ENCODE measurements at places on chromosomes 12 and 14.
A peak's percentile ranks its signal among the peaks of the same experiment; 100 is the strongest.

DNA sequence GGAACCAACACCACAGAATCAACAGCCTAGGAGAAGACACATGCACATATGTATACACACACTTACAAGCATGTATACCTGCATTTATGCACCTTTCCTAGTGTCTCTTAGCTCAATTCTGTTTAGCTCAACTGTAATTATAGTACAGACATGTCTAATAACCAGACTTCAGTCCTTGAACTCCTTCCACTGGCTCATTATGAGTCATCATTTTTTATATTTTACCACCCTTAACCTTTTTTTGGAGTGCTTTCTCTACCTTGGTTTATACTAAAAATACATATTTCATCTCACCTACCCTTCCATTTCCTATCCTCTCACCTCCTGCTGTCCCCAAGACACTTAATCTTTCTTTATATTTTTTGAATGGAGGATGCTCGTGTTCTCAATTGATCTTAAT, 110.4 kb downstream of the ARID2 start:
- no peak for DNase-seq

DNA sequence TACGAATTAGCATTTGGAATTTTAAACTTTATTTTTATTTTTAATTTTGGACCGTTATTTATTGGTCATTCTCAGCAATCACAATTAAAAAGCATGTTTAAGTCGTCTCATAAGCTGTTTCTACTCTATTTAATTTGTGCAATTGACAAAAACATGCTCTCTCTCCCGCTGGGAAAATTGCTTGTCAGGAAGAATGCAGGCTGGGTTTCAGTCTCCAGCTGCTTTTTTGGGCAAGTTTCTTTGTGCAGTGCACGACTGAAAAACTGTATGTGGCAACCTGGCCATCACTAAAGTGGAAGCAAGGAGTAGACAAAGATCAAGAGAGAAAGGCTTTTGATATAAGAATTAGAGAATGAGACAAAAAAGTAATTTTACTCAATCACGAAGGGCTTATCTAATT, 941.5 kb upstream of the MDGA2 start:
- no peak for DNase-seq

DNA sequence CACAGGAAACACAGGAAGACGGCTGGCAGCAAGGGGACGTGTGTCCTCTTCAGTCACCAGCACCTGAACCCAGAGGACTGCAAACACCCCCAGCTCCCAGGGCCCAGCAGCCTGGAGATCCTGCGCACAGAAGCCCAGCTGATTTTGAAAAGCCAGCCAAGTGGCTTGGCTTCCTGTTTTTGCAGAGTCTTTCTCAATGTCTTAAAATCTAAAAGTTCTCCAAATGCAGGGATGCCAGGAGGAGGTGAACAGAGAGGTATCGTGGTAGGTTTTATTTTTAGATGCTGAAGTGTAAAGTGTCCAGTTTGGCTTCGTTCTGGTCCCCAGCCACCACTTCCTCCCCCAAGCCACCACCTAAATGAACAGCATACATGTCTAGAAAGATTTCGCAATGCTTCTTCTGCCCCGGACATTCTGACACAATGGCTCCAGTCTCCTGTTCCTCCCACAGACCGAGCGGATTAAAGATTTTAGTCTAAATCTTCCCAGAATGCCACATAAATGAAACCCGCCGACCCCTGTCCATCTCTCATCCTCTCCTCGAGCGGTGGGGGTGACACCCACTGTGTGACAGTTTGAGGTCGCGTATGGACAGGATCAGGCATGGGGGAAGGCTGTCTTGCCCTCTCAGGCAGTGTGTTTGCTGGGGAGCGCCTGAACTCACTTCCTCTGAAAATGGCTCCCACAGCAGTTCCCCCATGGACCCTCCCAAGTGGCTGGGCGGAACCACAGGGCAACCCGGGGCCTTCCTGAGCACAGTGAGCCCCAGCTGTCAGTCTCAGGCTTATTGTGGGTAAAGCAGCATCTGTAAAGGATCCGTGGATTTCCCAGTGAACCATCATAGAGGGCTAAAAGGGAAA, 41.6 kb downstream of the ITPK1 start:
- DNase-seq: peak; percentile 12

DNA sequence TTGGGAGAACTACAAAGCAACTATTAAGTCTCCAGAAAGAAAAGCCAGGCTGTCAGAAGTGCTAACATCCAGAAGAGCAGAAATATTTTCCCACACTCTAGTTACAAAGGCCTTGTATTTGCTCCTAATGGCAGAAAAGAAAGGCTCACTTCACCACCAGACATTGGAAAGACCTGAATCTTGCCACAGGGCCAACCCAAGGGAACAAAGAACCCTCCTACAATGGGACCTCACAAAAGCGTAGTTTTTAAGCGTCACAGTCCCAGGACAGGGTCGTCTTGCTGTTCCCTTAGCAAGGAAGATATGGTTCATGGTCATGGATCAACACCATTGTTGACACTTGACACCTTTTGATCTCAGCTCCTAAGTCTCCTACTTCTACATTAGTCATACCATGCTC, 119.1 kb downstream of the RPS29 start:
- DNase-seq: no peak

DNA sequence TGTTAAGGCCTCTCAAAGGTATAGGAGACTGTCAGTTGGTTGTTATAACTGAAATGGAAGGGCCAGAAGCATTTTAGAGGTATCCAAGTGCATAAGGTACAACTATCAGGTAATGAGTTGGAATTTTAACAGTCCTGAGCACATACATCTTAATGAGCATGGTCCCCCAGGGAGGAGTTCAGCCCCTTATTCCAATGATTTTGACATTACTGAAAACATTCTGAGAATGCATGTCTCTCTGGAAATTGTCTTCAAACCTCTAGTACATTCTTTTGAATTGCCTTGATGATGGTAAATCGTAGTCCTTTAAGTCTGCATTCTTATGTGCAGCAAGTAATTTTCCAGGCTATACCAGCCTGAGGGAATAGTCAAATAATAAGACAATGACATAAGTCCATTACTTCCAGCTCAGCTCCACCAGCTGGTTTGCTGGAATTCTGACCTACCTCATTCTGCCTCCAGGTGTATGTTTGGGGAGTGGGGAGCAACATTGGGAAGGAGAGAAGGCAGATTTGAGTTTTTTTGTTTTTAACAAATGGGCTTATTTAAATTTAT, 239.2 kb downstream of the MSRB3 start:
- no peak for DNase-seq

DNA sequence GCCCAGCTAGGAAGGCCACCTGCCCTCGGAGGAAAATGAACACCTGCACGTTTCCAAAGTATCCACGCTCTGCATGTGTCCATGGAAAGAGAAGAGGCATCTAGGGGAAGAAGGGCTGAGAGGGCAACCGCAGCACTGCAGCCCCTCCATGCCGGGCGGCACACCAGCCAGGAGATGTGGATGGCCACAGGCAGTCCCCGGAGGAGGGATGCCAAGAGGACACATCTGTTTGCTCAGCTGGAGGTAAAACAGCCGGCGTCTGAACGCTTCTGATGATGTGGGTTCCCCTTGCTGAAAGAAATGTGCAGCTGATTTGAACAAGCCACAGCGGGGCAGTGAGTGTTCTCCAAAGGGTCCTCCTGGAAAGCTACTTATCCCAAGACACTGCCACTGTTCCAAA, 34.0 kb downstream of the CHGA start:
- DNase-seq: no peak

- no peak for DNase-seq
Observed at GRCh38 chr14:61663312-61663979, 31.9 kb upstream of the HIF1A start.

DNA sequence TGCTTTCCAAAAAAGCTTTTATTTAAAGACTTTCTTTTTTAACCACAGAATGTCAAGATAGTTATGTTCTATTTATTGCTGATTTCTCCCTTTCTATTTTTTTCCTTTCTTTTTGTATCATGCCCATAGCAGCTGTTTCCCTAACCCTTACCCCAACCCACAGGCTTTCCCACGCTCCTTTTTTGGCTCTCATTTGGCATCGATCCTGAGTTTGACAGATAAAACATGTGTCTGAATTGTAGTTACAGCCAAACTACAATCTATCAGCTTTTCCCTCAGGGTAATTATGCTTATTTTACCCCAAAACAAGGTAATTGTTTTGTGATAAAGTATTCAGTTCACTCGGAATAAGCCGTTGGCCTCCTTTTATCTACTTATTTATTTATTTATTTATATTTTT, 46.7 kb downstream of the PDE3A start:
- DNase-seq: peak; percentile 66

GRCh38 chr12:70691018-70691672, 53.9 kb upstream of the PTPRB start:
- peak; percentile 81 for DNase-seq

GRCh38 chr12:57965766-57966165, 24.4 kb downstream of the ATP23 start:
- DNase-seq: no peak

DNA sequence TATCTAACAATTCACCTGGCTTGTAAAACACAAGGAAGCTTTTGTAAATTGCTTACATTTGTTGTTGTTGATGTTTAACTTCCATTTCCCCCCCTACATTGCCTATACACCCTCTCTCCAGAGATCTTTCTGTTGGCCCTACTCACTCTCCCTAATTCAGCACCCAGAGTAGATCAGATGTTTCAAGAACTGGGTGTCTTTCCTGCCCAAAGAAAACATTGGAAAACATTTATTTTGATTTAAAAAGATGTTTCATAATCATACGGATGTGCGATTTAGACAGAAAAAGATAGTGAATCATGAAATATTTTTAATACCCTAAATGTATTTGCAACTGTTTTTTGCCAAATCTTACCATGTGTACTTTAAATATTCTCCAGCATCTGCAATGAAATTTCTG, 446.4 kb upstream of the RGS6 start:
- DNase-seq: no peak

DNA sequence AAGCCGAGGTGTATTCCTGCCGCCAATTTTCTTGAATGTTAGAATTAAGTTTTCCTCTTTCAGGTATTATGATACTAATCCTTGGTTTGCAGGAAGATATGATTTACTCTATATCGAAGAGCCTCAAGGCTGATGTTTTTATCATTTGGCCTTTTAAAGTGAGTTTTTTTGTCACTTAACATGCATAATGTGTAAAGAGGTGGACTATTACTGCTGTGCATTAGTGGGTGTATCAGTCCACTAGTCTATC, 11.1 kb upstream of the TMPO start:
- DNase-seq: no peak

- peak; percentile 38 for DNase-seq
Observed at GRCh38 chr14:75141967-75142366, 15.1 kb upstream of the NEK9 start.

DNA sequence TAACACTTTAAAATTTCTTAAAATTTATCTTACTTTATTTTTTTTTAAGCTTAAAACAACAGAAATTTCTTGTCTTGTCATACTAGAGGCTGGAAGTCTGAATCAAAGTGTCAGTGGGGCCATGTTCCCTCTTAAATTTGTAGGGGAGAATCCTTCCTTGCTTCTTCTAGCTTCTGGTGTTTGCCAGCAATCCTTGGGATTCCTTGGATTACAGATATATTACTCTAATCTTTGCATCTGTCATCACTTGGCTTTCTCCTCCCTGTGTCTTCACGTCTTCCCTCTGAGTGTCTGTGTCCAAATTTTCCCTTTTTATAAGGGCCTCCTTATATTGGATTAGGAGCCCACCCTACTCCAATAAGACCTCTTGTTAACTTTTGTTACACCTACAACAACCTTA, 135.6 kb upstream of the PTPRB start:
- no peak for DNase-seq

DNA sequence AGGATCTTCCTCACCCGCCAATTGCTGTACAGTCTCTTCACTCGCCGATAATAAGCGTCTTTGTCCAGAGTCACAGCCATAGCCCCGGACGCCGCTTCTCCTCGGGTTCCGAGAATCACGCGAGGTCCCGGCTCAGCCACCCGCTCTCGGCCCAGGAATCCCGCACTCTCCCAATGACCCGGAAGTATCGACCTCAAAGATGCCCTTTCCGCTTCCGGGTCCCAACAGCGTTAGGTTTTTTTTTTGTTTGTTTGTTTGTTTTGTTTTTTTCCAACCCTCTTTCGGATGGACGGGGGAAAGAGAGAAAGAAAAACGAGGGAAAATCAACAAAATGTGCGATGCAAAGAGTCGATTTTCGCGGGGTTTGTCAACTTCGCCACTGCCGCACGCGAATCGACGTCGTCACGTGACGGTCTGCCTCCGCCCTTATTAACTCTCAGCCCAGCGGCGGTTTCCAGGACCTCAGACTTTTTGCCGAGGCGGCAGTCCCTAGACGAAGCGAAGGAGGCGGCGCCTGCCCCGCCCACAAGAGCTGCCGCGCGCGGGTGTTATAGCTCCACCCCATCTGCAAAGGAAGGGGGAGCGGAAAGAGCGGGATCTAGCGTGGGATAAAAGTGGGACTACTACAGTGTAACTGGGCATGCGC, at the start of gene SUPT16H:
Gene SUPT16H, minus strand, starts transcription at position 172 of the 646 bp plus-strand sequence. Its CDS starts 92 bp downstream, at position 80.
- DNase-seq: peak; percentile 94

DNA sequence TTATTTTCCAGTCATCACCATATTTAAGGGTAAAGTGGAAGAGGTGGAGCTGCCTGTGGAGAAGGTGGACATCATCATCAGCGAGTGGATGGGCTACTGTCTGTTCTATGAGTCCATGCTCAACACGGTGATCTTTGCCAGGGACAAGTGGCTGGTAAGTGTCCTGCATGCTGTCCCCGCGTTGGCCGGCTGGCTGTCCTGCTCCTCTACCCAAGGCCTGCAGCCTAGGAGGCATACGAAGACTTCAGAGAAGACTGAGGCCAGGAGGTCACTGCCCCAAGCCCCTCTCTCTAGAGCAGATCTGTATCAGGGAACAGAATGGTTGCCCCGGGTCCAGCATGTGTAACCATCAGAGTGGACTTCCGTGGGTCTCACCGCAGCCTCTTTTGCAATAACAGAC, 77.7 kb downstream of the PRMT8 start:
- DNase-seq: no peak

GRCh38 chr12:115129727-115130126, 445.8 kb upstream of the TBX3 start:
- no peak for DNase-seq

DNA sequence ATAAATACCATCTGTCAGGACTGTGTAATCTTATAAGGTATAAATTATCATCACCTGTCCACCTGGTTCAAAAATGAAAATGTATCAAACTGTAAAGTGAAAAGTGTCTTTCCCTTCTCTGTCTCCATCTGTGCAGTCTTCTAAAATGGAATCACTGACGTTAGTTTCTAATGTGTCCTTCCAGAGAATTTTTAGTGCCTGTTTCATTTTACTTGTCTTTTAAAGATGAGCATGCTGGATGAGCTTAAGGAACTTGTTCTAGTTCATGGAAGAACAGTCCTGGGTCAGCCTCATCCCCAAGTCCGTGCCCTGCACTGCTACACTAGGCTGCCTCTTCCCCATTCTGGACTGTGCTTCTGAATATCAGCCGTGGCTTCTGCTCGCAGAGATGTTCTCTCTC, 5.4 kb upstream of the NT5DC3 start:
- DNase-seq: no peak

DNA sequence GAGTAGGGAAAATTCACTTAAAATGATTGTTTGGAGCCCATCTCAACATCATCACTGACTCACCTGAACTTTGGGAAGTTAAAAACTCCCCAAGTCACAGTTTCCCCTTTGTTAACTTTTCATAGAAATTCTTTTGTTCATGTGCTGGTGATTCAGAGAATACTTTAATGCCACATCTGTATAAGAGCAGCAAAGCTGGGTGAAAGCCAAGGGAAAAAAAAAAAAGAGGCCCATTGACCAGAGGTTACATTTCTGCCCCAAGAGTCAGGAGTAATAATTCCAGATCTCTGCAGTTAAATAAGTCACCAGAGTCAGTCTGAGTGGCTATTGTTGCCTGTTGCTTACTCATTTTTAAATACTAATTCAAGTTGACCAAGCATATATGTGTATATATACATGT, 136.4 kb upstream of the LGR5 start:
- DNase-seq: no peak
